Endothelial cell of umbilical vein (primary cell): ENCODE measurements at places on chromosomes 2 and 18. TPM values are rescaled to one million over a fixed set of nuclear protein-coding genes. Genes with fewer than 3 reads are reported as not detected.

DNA sequence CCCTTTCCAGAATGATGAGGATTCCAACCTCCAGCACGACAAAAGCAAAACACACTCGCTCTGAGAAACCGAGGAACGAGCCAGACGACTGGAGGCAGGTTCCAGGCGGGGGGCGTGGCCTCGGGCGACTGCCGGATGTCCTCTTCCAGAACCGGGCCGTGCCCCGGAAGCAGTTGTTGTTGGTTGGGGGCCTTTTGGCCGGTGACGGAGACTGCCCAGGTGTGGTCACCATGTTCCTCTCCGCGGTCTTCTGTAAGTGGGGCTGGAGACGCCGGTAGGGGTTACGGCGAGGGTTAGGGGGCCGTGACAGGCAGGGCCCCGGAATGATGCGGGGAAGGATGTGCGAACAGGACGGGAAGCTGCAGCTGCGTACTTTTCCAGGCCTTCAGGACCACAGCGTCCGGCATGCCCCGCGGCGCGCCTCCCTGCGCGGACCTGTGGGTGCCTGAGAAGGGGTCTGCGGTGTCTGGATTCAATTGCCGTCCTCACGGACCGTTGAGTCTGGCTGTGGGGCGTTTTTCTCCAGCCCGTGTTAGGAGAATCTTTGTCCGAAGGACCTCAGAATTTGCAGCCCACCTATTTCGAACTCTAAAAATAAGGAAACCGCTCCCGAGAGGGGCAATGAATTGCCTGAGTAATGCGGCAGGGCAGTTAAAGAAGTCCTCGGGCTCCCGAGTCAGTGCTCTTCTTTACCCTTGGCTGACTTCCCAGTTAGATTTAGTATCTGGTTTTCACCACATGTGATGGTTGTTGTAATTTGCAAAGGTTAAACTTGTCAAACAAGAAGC is at the start of gene MRPL33:
Gene MRPL33 (plus strand): TSS at position 172 of the 788 bp plus-strand sequence. CDS start 59 bp downstream, at position 231.
- peak; percentile 93 for DNase-seq

GRCh38 chr2:9780368-9781130 is 62.7 kb upstream of the TAF1B start:
- DNase-seq: no peak

DNA sequence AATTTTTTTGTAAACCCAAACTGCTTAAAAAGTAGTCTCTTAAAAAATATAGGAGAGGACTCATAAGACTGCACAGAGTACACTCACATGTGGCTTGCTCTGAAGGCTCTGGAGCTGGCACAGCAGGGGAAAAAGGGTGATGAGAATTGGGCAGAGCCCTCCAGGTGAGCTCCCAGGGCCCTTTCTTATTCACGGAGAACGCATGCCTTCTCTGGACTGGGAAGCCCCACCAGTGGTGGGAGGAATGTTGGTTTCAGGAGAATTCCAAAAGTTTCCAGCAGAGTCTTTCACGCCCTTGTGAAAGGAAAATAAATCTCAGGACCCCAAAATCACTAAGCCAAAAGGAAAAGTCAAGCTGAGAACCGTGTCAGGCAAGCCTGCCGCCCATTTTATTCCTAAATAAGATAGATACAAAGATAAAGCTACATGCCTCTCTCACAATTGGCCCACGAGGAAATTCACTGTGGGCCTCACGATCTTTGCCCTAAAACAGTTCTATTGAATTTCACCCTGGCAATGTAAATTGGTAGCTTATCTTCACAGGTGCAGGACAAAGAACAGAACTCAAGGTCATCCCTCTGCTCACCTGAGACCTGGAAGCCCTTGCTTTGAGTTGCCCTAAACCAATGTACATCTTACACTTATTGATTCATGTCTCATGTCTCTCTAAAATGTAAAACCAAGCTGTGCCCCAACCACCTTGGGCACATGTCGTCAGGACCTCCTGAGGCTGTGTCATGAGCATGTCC is 15.5 kb upstream of the MC5R start:
- no peak for DNase-seq

GRCh38 chr2:33812707-33813106 is 213.6 kb upstream of the FAM98A start:
- DNase-seq: no peak

DNA sequence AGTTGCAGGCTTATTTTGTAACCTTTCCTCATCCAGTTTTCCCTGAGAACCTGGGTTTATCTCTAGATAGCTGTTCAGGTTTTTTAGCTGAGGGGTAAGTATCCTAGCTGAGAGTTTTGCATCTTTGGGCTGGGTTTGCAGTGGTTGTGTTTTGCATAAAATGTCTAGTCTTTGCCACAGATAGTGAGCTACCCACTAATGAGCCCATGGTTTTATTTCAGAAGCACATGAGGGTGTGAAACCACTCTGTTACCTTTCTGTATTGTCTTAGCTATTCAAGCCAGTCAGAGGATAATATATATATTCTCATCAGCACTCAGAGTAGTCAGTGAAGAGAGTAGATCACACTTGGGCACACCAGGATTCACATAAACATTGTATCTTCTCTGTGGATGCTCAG is 24.6 kb upstream of the TXNDC2 start:
- DNase-seq: no peak

- no peak for DNase-seq
These were observed 75.9 kb upstream of the SLC35G4 start for GRCh38 chr18:11533513-11533890.

- no peak for DNase-seq
These were observed 821 bp upstream of the EML6 start for GRCh38 chr2:54722641-54723040.

The UCN gene
- polyA plus RNA-seq: 1.2 and 1.6 TPM in 2 replicates

The CHN1 gene
- polyA plus RNA-seq: 20.1 and 24.9 TPM in 2 replicates

The CIAO1 gene
- polyA plus RNA-seq: 119 and 120 TPM in 2 replicates
